ENCODE measurements at places on chromosomes 6 and 20. TPM values are rescaled to one million over a fixed set of nuclear protein-coding genes. Genes with fewer than 3 reads are reported as not detected.

The KCNB1 gene
- total RNA-seq = not detected

The BFSP1 gene
- 0.81 TPM for total RNA-seq

The PRICKLE4 gene
- 7.1 TPM for total RNA-seq

The TREM2 gene
- total RNA-seq = not detected

The RIPOR3 gene
- total RNA-seq = 2.8 TPM

The SLPI gene
- total RNA-seq = 446 TPM

The RWDD2A gene
- total RNA-seq = 3.2 TPM

The PPP1R3D gene
- total RNA-seq = 17.9 TPM

DNA sequence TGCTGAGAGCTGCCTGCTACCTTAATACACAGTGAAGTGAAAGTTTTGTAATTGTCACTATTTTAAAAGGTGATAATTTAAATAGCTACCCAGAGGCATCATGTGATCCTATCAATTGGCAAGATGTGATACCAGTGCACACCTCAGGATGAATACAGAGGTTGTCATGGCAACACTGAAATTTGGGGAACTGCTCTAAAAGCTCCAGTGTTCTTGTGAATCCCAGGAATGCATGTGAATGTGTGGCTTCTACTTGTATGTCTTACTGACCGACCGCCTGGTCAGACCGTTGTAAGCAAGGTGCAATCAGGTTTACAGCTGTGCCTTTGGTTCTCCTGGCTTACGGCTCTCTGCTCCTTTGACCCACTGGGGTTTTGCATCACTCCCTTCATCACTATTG lies 146.3 kb upstream of the GJE1 start:
- no peak overlapping the region for H3K4me3 ChIP-seq
- H3K27me3 ChIP-seq = no peaks in the 10 kb centered on the region
- no peak overlapping the region for H3K27ac ChIP-seq
- H3K4me1 ChIP-seq = peaks cover 10% of the 10 kb centered on the region

GRCh38 chr6:32974541-32975308 lies 6.3 kb downstream of the BRD2 start:
- no peaks in the 10 kb centered on the region for H3K27me3 ChIP-seq
- peak overlapping the region; percentile 85 for H3K27ac ChIP-seq
- peaks cover 100% of the 10 kb centered on the region for H3K36me3 ChIP-seq
- no peak for DNase-seq
- peaks cover 43% of the 10 kb centered on the region for H3K4me1 ChIP-seq
- peak overlapping the region; percentile 77 for H3K4me3 ChIP-seq

DNA sequence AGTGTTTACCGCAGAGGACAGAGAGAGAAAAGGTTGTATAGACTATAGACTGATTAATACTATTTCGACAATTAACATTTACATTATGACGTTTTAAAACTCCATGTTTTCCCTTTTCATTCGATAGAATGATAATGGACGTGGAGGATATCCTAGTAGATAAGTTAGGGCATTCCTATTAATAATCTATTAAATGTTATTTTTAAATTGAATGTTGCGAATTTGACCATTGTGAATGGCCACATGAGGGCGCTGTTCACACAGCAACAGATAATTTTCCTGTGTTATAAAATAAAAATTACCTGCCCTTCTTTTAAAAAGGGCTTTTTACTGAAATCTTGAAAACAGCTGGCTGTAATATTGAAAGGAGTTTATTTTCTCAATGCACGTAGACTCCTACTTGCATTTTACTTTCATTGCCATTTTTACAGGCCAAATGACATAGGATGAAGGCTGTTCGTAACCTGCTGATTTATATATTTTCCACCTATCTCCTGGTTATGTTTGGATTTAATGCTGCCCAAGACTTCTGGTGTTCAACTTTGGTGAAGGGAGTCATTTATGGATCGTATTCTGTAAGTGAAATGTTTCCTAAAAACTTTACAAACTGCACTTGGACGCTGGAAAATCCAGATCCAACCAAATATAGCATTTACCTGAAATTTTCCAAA lies 3.3 kb downstream of the ADGRB3 start:
- peaks cover 27% of the 10 kb centered on the region for H3K4me1 ChIP-seq
- peaks cover 20% of the 10 kb centered on the region for H3K36me3 ChIP-seq
- H3K4me3 ChIP-seq = no peak overlapping the region
- H3K27ac ChIP-seq = no peak overlapping the region
- DNase-seq = peak; percentile 55
- H3K27me3 ChIP-seq = peaks cover 45% of the 10 kb centered on the region

- H3K27ac ChIP-seq = peak overlapping the region; percentile 81
- H3K27me3 ChIP-seq = no peaks in the 10 kb centered on the region
- DNase-seq = no peak
- peaks cover 51% of the 10 kb centered on the region for H3K36me3 ChIP-seq
- peak overlapping the region; percentile 92 for H3K4me3 ChIP-seq
- peaks cover 34% of the 10 kb centered on the region for H3K4me1 ChIP-seq
These were observed 1.9 kb downstream of the PPP1R3D start for GRCh38 chr20:59938221-59938620.

DNA sequence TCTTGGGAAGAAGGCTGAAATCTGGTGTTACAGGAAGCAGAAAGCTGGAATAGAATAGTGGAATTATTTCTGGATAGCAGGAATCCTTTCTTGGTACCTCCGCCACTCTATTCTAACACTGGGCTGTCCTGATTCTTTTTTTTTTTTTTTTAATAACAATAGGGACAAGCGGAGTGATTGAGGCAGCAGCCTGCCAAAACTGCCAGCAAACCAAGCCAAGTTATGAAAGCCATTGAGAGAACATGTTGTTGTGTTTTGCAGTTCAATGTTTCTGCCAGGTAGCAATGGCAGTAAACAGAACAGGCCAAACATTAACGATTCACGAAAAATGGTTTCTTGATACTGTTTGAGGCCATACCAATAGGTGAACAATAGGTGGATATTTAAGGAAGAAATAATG lies 47.1 kb downstream of the SLC26A8 start:
- no peak for DNase-seq
- H3K4me3 ChIP-seq = no peak overlapping the region
- no peak overlapping the region for H3K27ac ChIP-seq
- no peaks in the 10 kb centered on the region for H3K27me3 ChIP-seq

DNA sequence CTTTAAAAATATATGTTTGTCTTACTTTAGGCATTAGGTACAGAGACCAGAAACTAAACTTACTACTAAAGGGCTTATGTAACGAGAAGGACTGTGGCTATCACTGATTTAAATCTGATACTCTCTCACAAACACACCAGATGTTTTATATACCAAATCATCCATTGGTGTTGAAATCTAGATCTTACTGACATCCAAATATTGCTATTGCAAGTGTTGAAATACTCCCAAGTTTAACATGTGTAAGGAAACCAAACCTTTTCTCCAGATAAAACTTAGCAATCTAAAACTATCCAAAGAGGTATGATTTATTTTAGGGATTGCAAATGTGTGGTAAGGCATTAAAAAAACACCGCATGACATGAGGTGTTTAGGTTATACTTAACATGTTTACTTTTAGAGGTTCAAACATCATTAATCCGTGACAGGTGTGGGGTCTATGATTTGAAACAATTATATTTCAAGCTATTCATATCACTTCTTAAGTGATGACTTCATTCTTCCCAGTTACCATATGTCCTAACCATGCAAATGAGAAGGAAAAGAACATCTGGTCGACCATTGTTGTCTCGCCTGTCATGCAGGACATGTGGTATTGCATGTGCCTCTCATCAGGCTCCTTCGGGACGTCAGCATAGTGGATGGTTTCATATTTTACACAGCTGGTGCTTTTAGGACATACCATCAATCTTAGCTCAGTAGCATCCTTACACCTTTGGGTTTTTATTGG lies 168.3 kb upstream of the SPACA1 start:
- peaks cover 25% of the 10 kb centered on the region for H3K27me3 ChIP-seq
- no peak overlapping the region for H3K4me3 ChIP-seq
- no peak overlapping the region for H3K27ac ChIP-seq
- no peaks in the 10 kb centered on the region for H3K4me1 ChIP-seq
- no peaks in the 10 kb centered on the region for H3K36me3 ChIP-seq
- DNase-seq = no peak

- no peak for DNase-seq
- H3K4me3 ChIP-seq = no peak overlapping the region
These were observed 64.0 kb downstream of the BCKDHB start for GRCh38 chr6:80170433-80170832.

- no peaks in the 10 kb centered on the region for H3K4me1 ChIP-seq
- no peak overlapping the region for H3K4me3 ChIP-seq
- H3K27me3 ChIP-seq = no peaks in the 10 kb centered on the region
- no peak overlapping the region for H3K27ac ChIP-seq
These were observed 51.4 kb downstream of the TXLNB start for GRCh38 chr6:139240161-139241010.

DNA sequence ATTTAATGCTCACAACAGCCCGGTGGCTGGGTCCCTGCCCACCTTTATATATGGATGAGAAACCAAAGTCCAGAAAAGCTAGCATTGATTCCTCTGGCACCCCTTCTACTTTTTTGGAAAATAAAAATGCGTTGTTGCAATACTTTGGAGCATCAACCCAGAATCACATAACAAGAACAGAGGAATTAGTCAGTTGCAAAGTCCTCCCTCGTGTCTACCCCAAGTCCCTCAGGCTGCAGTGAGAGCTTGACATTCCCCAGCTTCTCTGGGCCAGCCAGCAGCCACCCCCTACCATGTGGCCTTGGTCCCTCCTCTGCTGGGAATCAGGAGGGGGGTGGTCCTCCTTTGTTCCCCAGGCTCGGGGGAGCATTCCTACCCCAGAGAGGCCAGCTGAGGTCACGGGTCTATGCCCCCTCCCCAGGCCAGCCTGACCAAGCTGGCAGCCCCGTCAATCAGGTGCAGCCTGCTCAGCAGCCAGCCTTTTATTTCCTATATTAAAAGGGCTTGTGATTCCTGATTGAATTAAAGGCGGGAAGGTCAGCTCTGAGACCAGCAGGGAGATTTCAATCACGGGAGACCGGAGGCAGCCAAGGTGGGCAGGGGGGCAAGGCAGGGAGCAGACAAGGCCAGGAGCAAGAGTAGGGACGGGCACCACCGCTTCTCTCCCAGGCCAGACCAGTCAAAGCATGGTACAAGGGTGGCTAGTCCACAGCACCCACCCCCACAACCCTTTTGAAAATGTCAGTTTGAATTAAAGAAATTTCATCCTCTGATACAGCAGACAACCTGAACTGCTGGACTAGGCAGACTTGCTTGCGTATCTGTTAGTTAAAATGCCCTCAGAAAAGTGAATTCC lies 158.9 kb downstream of the MRPL14 start:
- DNase-seq = no peak
- no peak overlapping the region for H3K27ac ChIP-seq
- peaks cover 29% of the 10 kb centered on the region for H3K4me1 ChIP-seq
- no peaks in the 10 kb centered on the region for H3K27me3 ChIP-seq

Measured in Calu3 (cell line).